Common myeloid progenitor, CD34-positive (primary cell): ENCODE measurements at places on chromosomes 11 and 22.
A peak's percentile ranks its signal among the peaks of the same experiment; 100 is the strongest.

GRCh38 chr22:29784451-29785361 lies 17.5 kb downstream of the UQCR10 start:
- DNase-seq: no peak

- no peak for DNase-seq
These were observed 160.2 kb upstream of the LARGE1 start for GRCh38 chr22:34080433-34080832.

DNA sequence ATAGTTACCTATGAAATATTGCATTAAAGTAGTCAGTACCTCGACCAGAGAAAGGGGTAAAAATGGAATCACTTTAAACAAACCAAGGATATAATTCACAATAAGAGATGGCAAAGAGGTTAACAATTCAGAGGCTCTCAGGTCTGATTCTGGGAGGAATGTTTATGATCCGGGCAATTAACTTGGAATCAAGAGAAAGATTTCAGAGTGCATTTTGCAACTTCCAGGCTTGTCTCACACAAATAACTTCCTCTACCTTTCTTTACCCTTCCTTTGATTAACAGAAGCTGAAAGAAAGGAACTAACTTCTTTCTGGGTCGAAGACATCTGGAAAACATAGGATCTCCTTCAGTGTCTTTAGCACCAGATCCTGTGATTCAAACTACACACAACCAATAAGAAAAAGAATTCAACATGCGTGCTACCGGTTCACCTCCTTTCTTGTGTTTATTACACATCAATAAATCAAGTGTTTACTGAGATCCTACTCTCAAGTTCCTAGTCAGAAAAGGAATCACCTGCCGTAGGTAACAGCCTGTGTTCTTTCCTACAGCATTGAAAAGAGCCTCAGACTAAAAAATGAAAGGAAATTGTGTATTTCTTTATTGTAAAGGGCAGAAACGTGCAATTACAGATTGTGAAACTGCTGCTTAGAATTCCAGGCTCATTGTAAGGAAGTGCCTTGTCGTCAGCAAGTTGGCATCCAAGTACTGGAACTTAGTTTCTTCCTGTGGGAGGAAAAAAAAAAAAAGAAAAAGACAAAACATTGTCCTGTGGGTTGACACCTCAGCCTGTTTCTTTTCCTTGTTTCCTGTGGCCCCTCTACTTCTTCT lies 29.5 kb downstream of the CARD18 start:
- DNase-seq: no peak

- no peak for DNase-seq
These were observed 29.9 kb upstream of the JAM3 start for GRCh38 chr11:134038897-134039470.

DNA sequence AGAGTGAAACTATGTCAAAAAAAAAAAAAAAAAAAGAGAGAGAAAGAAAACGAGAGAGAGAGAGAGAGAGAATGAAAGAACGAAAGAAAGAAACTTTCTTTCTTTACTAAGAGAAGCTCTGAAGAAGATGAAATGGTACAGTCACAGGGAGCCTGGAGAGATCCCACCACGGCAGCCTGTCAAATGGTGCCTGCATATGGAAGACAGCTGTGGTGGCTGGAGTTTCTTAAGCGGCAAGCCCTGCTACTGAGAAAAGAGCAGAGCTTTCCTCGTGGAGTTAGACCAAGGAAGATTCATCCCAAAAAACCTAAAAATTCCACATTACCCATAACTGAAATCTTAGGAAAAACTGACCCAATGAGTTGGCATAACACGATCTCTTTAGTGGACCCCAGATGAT lies 66.7 kb downstream of the MICAL3 start:
- DNase-seq: no peak

DNA sequence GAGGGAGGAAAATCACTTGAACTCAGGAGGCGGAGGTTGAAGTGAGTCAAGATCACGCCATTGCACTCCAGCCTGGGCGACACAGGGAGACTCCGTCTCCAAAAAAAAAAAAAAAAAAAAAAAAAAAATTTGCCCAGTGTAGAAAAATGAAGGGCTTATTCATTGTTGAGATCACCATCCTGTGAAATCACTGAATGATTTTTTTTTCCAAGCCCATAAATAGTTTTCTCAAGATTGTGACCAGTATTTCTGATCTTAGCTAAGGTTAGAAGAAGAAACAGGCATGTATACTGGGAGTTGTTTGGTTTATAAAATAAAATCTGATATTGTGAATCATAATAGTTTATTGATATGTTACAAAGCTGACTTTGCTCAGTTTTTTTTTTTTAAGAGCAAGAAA lies 269.4 kb downstream of the CADM1 start:
- DNase-seq: no peak

GRCh38 chr11:70367071-70367470 lies 31.3 kb upstream of the CTTN start:
- DNase-seq: no peak

- DNase-seq: no peak
These were observed 8.7 kb upstream of the MRPL23 start for GRCh38 chr11:1938343-1939005.

DNA sequence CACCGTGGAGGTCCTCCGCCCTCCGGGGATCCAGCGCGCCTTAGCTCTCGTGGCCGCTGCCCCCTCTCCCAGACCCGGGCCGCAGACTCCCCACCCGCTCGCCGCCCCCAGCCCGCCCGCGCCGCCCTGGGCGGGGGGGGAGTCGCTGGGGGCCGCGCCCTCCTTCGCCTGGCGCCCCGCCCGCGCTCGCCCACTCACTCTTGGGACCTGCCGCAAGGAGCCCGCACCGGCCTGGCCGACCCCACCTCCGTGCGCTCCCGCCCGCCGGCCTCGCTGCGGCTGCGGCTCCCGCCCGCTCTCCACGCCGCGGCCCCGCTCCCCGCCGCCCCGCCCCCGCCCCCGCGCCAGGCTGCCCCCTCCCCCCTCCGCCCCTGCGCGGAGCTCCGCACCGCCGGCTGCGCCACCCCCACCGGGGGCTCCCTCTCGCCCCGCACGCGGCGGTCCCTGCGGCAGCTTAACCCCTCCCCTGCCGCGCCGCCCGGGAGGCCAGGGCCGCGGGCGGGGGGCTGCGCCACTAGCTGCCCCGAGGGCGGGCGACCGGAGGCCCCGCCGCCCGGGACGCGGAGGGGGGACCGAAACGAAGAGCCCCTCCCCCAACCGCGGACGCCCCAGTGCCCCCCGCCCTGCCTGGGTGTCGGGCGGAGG lies 724 bp upstream of the RASGRP2 start:
- DNase-seq: peak; percentile 66

DNA sequence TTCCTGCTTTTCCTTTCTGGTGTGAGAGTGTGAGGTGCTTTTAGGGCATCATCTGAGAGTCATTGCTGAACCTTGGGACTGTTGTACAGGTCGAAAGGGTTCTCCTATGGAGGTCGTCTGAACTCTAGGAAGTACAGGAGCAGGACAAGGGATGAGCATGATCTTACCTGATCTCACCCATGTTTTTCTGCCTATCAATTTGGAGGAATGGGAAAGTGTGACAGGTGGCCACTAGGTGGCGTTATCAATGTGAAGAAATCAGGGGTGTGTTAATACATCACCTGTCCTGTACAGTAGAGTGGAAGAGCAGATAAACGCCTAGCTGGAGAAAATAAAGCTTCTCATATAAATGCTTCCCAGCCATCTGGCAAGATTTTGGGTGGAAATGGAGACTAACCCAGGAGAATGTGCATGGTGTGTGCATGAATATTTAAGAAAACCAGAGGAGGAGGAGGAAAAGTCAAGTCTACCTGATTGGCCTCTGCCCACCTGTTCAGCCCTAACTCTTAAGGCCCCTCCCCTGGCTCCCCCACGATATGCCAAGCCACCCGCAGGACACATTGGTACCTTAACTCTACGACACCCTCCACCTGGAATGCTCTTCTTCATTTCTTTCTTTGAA lies 72.0 kb upstream of the NARS2 start:
- peak; percentile 56 for DNase-seq
